ENCODE measurements at places on chromosomes 6 and 20.

DNA sequence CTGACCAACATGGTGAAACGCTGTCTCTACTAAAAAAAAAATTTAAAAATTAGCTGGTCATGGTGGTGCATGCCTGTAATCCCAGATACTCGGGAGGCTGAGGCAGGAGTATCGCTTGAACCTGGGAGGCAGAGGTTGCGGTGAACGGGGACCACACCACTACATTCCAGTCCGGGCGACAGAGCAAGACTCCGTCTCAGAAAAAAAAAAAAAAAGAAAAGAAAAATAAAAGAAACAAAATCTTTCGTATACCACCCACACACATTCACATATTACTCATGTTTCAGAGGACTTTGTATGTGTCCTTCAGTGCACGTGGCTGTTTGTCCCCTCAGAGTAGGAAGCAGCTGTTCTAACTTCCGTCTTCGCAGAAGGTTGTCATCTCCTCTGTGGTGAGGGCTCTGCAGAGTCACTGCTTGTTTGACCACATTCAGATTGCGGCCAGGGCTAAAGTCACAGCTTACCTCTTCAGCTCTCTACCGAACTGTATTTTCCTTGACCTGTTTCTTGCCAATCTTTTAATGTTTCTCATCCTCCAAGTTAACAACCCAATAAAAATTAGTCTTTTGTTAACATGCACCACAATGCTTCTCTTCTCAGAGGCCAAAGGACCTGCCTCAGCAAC lies 36.6 kb upstream of the HIVEP1 start:
- no peak for DNase-seq

- no peak for DNase-seq
These were observed 47.5 kb downstream of the PHIP start for GRCh38 chr6:79030511-79030910.

- DNase-seq = no peak
These were observed 310.7 kb downstream of the KIF16B start for GRCh38 chr20:16262594-16262993.

DNA sequence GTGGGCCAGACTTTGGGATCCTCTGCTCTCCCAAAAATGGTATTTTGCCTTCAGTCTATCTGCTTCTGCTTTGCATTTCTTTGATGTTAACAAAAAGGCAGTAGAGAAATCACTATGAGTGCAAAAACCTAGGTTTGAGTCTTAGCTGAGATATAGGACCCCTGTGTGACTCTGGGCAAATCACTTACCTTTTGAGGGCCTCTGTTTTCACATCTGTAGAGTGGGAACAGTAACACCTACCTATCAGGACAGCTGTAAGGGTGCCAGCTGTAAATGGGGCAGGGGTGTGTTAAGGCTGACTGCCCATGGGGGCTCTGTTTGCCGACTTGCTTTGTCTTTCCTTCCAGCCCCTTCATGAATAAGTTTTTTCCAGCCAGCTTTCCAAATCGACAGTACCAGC lies 30.4 kb downstream of the HM13 start:
- DNase-seq = no peak

DNA sequence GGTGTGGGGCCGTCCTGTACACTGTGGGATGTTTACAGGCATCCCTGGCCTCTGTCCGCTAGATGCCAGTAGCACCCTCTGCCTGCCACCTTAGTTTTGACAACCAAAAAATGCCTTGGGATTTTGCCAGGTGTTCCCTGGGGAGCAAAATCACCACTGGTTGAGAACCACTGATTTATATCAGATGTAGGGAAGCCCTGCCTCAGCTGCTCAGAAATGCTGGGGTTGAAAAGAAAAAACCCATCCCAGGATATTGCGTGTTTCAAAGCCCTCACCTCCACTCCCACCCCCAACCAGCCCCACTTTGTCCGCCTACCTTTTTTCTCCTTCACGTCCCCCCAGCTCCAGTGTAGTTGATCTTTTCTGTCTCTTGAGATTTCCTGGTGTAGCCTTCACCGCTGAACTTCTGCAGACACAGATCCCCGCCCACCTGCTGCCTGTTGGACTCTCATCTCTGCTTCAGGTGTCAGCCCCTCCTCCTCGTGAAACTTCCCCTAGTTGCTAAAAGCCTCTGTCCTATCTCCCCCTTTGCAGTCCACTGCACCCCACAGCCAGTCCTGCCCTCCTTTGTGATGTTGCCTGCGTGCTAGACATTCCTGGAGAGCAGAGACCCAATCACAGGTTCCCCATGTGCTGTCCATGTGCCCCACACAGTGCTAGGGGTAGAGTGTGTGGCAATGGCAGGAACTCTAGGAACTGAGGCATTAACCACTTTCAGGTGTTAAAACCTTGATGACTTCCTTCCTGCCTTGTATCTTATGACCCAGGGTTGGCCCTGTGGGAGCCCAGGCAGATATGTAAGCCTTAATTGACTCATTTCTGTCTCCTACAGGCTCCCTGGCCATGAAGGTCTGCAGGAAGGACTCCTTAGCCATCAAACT lies 98.9 kb downstream of the TBC1D7 start:
- no peak for DNase-seq

DNA sequence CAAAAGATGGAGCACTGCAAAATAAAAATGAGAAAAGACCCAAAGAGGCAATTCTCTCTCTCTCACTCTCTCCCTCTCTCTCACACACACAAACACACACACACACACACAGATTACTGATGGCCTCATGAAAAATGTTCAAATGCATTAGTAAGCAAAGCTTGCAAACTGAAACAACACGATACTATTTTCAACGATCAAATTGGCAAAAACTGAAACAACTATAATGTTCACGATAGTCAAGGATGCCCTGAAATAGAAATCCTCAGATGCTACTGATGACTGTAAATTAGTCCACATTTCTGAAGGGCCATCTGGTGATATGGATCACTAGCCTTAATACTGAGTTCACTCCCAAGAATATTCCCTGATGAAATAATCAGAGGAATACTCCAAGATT lies 100.8 kb downstream of the TRERF1 start:
- DNase-seq = no peak
